ENCODE measurements at places on chromosomes 11 and 22. TPM values are rescaled to one million over a fixed set of nuclear protein-coding genes. Genes with fewer than 3 reads are reported as not detected.

The ARHGEF17 gene
- 29.5 TPM for total RNA-seq

The MMP13 gene
- not detected for total RNA-seq

The SULT4A1 gene
- 0.35 TPM for total RNA-seq

The OR10A2 gene
- not detected for total RNA-seq

The LRRC75B gene
- 2.6 TPM for total RNA-seq

The CHST1 gene
- total RNA-seq, result 0.15 TPM

All from smooth muscle cell of the coronary artery (primary cell).